ENCODE measurements at places on chromosomes 4 and X.
A peak's percentile ranks its signal among the peaks of the same experiment; 100 is the strongest.

DNA sequence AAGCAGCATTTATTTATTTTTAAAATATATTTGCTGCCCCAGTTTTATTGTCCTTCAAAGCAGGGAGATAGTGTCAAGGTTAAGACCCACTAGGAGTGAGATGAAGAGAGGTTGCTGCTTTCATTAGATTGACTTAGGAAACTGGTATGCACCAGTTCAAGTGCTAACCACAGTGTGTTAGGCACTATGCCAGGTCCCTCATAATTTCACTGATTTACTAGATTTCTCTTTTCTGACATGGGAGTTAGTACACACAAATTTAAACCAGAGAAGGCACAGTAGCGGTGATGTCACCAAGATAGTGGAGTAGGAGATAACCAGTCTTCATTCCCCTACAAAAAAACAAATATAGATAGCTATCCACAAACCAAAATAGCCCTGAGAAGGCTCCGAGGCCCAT lies 14.3 kb downstream of the RRAGB start:
- no peak for DNase-seq

DNA sequence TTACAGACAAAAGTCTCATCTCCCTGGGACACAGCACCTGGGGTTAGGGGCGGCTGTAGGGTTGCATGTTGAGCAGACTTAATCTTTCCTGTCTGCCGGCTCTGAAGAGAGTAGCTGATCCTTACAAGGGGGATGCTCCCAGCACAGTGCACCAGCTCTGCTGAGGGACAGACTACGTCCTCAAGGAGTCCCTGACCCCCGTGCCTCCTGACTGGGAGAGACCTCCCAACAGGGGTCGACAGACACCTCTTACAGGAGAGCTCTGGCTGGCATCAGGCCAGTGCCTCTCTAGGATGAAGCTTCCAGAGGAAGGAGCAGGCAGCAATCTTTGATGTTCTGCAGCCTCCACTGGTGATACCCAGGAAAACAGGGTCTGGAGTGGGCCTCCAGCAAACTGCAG lies 506.0 kb upstream of the FMR1 start:
- DNase-seq, result no peak

DNA sequence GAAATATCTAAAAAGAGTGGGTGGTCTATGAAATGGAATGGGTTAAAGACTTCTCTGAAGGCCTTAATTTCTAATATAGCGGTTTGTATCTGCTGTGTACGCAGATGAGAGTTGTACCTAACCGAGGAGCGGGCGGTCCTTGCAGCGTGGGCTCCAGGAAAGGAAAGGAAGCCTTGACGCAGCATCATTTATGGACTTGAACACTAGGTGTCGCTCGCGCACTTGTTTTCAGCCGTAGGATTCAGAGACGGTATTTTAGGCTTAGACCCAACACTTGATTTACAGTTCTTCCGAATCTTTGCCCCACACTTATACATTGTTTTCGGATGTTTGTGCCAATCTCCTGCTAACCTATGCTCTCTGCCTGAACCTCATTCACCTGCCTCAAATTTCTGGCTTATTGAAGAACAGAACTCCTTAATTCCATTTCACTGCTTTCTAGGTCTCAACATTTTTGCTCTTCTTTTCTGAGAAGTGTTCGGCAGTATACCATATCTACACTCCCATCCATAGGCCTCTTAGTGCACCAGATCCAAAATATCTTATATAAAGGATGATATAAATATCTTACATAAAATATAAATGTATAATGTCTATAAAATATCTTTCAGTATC lies 48.9 kb upstream of the AADAT start:
- DNase-seq, result peak; percentile 44

GRCh38 chrX:11462136-11462535 lies 168.9 kb downstream of the AMELX start:
- DNase-seq, result no peak
